Chondrocyte (in vitro differentiated cells): ENCODE measurements at places on chromosomes 13 and 19.

DNA sequence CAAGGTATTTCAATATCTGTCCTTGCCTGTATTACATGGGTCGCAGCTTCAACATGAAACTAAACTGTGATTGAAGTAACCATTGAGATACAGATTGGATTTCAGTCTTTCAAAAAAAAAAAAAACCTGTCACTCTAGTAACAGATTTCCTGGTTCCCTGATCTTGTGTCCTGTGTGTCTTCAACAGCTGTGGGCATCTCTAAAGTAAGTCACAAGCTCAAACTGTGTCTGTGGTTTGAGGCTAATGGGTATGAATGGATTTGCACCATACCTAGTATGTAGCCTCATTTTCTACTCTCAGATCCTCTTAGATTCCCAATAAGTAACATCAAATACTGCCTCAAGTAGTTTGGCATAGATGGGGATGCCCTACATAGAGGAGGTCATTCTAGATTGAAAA is 300.1 kb downstream of the COG6 start:
- DNase-seq, result no peak

- no peak for DNase-seq
Measured at GRCh38 chr13:45527699-45528462, 63.1 kb downstream of the COG3 start.

DNA sequence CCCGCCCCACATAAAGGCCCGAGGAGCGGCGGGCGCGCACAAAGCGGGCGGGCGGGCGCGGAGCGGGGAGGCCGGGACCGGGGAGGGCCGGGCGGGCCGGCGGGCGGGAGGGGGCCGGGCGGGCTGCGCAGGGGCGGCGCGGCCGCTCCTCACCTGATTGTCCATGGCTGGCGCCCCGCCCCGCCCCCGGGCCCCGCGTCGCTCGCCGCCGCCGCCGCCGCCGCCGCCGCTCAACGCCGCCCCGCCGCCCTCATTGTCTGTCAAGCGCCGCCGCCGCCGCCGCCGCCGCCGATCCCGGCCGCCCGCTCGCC is 200 bp downstream of the MLLT1 start:
- DNase-seq, result no peak

DNA sequence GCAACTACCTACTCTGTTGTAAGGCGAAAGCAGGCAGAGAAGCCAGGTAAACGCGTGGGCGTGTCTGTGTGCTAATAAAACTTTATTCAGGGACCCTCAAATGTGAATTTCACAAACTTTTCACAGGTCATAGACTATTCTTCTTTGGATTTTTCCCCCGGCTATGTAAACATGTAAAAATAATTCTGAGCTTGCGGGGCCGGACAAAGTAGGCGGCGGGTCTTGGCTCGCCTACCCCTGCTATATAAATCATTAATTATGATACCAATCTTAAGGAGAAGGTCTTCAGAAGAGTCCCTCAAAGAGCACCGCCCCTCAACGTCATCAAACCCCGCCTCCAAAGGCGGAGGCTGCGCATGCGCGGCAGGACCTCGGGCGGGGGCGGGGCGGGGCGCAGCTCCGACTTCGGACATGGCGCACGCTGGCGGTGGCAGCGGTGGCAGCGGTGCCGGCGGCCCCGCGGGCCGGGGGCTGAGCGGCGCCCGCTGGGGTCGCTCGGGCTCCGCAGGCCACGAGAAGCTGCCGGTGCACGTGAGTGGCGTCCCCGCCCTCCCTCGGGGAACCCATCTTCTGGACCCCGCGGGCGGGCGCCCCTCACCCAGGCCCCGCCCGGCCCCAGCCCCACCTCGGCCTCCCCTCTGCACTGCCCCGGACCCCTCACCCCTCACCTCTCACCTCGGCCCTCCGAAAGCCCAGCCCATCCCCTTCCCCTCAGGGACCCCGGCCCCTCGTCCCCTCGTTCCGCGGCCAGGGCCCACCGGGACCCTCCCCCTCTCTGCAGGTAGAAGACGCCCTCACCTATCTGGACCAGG is at the start of gene SIN3B:
TSS of gene SIN3B (plus strand) at position 389 of the 812 bp plus-strand sequence. CDS start at position 412, 23 bp downstream.
- no peak for DNase-seq

DNA sequence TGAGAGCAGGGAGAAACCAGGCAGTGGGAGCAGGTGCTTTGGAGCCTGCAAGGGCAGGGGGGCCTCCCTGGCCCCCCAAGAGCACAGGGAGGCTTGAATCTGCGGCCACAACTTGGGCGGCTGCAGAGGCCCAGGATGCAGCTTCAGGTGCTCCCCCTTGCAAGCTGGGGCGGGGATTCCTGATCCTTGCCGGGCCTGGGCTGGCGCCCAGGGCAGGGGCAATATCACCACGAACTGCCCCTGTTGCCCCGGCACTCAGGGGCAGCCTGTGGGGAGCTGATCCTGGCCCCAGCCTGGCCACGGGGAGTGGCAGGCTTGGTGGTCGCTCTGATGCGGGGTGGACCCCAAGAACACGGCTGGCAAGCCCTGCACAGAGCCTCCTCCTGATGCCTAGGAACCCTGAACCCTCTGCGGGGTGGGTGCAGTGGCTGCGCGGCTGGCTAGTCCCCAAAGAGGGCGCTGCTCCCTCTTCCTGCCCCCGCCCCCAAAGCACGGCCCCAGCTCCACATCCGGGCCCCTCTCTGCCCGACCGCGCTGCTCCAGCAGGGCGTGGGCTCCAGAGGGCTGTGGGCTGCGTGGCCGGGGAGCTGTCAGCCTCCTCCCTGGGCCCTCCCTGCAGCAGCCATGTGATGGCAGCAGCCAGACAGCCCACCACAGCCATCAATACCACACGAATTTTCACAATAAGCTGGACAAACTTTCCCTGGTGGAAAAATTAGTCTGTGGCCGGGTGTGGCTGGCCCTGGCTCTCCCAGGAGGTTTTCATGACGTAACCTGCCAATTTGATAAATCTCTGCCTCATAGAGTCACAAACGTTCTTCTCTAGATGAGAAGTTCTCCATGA is 21.0 kb downstream of the TNFSF9 start:
- DNase-seq, result no peak

DNA sequence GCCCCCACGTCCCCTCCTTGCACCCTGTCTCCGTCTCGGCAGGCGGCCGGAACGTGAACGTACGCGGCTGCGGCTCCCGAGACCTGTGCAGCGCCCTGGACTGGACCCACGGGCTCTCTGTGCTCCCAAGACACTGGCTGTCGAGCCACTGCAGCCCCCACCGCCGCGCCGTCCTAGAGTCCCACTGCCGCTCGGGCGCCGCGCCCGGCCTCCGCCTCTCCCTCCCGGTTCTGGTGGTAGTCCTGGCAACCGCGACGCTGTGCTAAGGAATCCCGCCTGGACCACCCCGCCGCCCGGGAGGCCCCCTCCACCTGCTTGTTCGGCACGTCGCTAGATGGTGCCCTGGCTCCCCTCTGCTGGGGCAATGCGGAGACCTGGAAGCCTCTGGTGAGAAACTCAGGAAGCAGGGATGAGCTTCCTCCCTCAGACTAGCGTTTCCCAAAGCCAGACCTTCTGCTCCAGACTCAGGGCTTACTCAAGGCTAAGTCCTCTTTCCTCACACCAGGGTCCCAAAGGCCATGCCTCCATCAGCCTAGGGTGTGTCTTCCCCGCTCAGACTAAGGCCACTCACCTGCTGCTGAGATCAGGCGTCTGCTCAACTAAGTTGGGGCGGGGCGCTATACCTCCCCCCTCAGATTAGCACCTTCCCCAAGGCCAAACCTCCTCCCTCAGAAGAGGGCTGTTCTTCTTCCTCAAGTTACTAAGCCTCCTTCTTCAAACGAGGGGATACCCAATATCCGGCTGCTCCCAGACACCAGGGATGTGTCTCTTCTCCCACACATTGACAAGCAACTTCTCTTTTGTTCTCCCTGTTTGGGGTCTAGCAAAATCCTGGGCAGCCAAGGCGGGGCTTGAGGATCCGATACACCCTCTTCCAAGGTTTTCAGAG is 16.1 kb upstream of the IRGC start:
- DNase-seq, result no peak

DNA sequence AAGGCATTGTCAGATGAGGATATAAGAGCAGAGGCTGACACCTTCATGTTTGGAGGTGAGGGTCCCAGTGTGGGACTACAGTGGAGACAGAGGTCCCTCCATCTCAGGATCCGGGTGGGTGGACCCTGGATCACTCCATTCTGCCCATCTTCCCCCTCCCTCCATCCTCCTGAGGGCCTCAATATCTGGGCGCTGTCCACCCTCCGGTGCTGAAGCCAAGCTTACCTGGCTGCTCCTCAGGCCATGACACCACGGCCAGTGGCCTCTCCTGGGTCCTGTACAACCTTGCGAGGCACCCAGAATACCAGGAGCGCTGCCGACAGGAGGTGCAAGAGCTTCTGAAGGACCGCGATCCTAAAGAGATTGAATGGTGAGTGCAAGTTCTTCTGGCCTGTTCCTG is 11.9 kb downstream of the CYP4F12 start:
- DNase-seq, result no peak

DNA sequence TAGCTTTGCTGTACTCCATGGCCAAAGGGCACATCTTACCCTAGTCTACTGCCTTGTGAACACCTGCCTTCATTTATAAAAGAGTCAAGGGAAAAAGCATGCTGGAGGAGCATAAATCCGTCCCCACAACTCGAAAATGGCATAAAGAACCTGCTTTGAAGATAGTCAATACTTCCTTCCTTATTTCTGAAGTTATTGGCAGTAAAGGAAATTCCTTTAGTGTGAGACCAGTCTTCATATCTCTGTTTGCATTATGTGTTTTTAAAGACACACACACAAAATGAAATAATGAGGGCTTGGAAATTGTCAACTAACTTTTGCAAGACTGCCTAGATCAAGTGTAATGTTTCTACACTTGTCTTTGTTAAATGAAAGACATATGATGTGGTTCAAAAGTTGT is 408.4 kb downstream of the SPRY2 start:
- DNase-seq, result no peak

DNA sequence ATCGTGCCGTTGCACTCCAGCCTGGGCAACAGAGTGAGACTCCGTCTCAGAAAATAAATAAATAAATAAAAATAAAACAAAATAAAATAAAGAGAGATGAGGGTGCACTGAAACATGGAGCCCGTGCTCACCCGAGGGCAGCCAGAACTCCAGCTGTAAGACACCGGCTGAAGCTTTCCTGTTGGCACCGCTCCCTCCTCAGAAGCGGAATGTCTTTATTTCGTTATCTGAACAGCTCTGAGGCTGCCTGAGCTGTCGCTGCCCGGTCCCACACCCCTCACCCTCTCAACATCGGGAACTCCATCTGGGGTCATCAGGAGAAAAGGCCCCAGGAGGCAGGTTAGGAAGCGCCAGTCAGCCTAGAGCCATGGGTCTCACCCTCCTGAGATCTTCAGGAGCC is 24.4 kb downstream of the ZNF787 start:
- no peak for DNase-seq

DNA sequence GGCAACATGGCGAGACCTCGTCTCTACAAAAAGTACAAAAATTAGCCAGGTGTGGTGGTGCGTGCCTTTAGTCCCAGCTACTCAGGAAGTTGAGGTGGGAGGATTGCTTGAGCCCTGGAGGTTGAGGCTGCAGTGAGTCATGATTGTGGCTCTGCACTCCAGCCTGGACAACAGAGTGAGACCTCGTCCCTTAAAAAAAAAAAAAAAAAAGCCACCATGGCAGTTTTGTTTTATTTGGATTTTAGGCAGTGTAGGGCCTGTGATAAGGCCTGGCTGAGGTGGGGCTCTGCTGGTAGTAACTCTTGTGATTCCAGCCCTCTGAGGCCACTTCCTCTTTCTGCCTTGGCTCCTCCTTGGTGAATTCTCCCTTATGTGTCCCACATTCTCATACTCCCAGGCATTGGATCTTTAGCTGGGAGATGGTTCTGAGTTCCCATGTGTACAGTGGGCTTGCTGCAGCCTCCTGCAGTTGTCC is 39.2 kb downstream of the GATAD2A start:
- DNase-seq, result no peak

DNA sequence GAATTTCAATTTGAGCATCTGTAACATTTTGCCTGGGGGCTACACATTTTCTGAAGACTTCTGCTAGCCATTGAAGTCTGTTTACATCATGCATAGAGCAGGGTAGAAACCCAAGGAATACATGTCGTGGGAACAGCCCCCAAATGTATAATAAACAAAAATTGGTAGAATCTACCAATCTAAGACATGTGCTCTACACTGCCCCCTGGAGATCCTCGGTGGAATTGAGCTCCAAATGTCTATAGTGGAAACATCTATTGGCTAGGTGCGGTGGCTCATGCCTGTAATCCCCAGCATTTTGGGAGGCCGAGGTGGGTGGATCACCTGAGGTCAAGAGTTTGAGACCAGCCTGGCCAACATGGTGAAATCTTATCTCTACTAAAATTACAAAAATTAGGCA is 57.3 kb downstream of the MBD3L2B start:
- no peak for DNase-seq

- DNase-seq, result peak; percentile 49
Measured at GRCh38 chr19:6056801-6057650, 53.3 kb downstream of the RFX2 start.

- DNase-seq, result no peak
Measured at GRCh38 chr19:35154525-35155406, at the start of gene FXYD5. Gene FXYD5 (plus strand): TSS chr19:35154735. CDS start chr19:35155551, 816 bp downstream.

DNA sequence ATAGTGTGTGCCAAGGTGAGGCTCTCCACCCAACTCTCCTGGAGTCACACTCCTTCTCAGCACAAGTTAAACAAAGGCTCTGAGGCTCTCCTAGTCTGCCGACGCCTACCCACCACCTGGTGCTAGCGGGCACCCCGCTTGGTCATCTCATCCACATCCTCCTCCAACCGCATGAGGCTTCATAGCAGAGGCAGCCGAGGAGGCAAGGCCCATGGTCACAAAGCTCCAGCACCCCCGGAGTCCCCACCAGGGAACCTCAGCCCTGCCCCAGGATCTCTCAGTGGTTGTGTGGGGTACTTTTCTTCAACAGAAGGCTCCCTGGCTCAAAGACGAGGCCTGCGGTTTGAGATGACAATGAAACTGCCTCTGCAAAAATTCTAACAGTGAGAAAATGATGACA is 43.0 kb downstream of the STK24 start:
- no peak for DNase-seq

DNA sequence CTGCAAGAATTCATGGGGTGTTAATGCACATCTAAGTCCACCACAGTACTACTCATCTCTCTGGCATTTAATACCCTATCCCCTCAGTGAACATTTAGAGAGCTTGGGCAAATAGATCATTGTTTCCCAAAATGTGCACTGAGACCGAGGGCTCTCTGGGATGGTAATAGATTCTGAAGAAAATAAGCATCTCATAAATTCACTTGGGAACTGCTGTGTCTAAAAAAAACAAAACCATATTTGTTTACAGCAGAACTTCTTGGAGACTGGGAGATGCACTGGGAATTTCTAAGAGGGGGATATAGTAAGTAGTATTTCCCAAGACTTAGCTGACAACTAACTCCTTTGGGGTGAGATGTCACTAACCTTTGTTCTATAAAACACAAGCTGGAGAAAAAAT is 58.4 kb downstream of the ENOX1 start:
- DNase-seq, result no peak

- no peak for DNase-seq
Measured at GRCh38 chr19:41845051-41845590, 279 bp downstream of the DMRTC2 start.

GRCh38 chr19:6424195-6424938 is at the start of gene KHSRP:
Gene KHSRP (minus strand): TSS chr19:6424811. CDS start chr19:6424701, 110 bp downstream.
- no peak for DNase-seq

GRCh38 chr13:23629566-23630272 is 59.5 kb downstream of the TNFRSF19 start:
- no peak for DNase-seq
